ENCODE measurements at places on chromosomes 7 and 10.
A peak's percentile ranks its signal among the peaks of the same experiment; 100 is the strongest.

- DNase-seq = peak; percentile 67
Measured at GRCh38 chr10:89861584-89862301, 160.4 kb downstream of the KIF20B start.

DNA sequence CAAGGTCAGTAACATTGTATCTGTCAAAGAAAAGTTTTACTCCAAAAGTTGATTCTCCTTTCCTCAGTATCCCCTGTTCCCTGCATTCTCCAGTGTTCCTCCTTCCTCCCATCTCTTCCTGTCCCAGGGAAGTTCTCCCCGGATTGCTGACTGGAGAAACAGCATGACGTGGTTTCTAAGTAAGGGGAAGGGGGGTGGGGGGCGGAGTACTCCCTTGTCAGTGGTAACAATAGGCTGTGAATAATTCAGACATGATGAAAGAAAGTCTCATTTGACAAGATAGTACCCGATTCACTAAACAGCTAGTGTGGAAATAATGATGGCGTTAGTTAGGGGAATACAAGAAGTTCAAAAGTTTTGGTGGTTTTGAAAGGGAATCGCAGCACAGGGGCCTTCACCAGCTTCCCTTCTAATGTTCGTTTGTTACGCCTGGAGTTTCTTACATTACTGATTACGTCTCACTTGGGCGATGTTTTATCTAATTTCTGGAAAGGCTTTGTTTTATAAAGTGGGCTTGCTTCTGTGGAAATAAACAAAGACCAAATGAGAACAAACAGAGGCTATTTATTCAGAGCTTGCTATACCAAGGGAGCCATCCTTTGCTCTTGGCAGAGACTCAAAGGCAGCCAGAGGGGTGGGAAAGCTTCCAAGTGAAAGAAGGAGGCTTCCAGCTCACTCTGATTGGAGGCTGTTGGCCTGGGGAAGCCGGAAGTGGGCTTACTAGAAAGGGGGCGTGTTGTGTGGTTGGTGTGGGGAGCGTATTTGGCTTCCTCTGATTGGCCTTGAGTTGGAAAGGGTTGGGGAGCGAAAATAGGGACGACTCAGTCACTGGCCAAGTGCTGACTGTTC, 453.7 kb downstream of the SDK1 start:
- DNase-seq = peak; percentile 65

- peak; percentile 53 for DNase-seq
Measured at GRCh38 chr7:19899529-19899928, 126.1 kb upstream of the TMEM196 start.

DNA sequence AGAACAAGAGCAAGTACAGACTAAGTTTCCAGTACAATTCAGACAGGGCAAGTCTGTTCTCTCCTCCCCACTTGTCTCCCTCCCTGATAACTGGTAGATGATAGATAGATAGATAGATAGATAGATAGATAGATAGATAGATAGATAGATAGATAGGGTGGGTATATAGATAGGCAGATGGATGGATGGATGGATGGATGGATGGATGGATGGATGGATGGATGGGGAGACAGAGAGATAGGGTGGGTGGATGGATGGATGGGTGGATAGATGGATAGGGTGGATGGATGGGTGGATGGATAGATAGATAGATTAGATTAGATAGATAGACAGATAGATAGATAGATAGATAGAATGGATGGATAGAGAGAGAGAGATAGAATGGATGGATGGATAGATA, 152.8 kb upstream of the MKLN1 start:
- no peak for DNase-seq

GRCh38 chr10:132637477-132638129, 100.0 kb downstream of the INPP5A start:
- DNase-seq = peak; percentile 60

GRCh38 chr7:90720984-90721760, 125.1 kb downstream of the CDK14 start:
- peak; percentile 83 for DNase-seq

GRCh38 chr10:74223755-74224529, 72.9 kb downstream of the ADK start:
- peak; percentile 82 for DNase-seq

- DNase-seq = peak; percentile 15
Measured at GRCh38 chr7:27961255-27961654, 219.3 kb downstream of the JAZF1 start.

DNA sequence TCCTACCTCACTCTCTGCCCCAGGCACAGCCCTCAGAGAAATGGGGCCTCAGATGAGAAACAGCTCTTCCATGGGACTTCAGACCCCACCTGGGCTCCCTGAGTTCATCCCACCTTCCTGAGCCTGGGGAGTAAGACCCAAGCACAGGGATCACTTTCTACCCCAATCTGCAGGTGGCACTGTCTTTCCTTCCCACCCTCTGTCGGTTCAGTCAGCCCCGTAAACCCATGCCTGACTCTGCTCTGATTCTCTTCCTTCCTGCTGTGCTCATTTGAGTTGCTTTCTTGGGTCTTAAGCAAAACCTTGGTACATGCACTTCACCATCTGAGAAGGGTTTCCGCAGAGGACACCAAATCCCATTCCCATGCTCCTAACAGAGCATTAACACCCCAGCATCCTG, 306.4 kb upstream of the CDC14C start:
- no peak for DNase-seq

- DNase-seq = peak; percentile 23
Measured at GRCh38 chr10:36173364-36173763, 531.3 kb upstream of the FZD8 start.

Data from iris pigment epithelial cell (primary cell).